ENCODE measurements at places on chromosomes 7 and 10.

- no peak for DNase-seq
- no peaks in the 10 kb centered on the region for H3K27me3 ChIP-seq
- H3K27ac ChIP-seq = no peak overlapping the region
- H3K4me3 ChIP-seq = no peak overlapping the region
- H3K36me3 ChIP-seq = peaks cover 69% of the 10 kb centered on the region
Measured at GRCh38 chr7:128022631-128023532, 8.4 kb downstream of the LRRC4 start.

DNA sequence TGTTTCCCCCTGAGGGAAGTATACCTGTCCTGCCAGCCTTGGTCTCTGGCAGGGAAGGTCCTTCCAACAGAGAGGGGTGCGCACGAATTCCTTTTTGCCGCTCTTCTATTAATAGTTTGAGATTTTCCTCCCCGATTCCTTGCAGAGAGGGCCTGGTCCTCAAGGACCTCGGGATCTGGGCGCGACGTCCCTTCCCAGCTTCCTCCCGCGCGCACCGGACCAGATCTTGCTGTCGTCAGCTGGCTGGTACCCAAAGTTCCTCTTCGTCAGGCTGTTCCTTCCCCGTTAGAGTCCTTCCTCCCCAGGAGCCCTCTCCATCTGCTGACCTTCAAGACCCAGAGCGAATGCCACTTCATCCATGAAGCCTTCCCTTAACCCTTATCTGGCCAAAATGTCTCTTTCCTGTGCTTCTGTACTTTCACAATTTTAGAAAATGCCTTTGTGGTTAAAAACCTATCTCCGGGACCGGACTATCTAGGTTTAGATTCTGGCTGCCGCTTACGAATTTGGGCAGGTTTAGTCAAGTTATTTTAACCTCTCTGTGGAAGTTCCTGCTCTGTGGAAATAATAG lies 851 bp upstream of the GOT1 start:
- H3K27me3 ChIP-seq = no peaks in the 10 kb centered on the region
- H3K4me3 ChIP-seq = peak overlapping the region; percentile 95
- peaks cover 5% of the 10 kb centered on the region for H3K4me1 ChIP-seq
- peak; percentile 69 for DNase-seq

DNA sequence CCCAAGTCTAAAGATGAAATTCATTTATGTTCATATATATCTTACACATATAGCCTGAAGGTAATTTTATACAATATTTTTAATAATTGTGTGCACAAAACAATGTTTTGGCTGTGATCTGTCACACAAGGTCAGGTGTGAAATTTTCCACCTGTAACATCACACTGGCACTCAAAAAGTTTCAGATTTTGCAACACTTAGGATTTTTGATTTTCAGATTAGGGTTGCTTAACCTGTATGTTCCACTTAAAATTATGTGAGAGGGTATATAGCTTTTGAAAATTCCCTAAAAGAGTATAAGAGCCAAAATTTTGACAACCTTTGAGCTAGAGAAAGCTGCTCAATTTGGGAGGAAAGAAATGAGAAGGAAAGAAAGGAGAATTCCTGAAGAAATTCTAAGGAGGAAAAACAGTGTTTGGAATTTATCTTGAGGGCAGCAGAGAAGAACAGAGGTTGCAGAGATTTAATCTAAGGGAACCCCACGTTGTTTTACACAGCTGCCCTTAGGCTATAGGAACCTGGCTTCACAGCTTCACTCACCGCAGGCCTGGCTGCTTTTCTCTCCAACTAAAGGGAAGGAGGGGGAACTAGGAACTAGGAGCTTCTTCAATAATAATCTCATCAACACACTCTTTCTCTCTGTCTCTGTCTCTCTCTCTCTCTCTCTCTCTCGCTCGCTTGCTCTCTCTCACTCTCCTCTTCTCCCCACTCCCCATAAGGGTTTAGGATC lies 8.5 kb downstream of the VOPP1 start:
- H3K4me3 ChIP-seq = no peak overlapping the region
- DNase-seq = no peak
- no peak overlapping the region for H3K27ac ChIP-seq

GRCh38 chr7:119514326-119514725 lies 758.6 kb upstream of the KCND2 start:
- DNase-seq = no peak
- no peak overlapping the region for H3K4me3 ChIP-seq
- H3K36me3 ChIP-seq = no peaks in the 10 kb centered on the region

DNA sequence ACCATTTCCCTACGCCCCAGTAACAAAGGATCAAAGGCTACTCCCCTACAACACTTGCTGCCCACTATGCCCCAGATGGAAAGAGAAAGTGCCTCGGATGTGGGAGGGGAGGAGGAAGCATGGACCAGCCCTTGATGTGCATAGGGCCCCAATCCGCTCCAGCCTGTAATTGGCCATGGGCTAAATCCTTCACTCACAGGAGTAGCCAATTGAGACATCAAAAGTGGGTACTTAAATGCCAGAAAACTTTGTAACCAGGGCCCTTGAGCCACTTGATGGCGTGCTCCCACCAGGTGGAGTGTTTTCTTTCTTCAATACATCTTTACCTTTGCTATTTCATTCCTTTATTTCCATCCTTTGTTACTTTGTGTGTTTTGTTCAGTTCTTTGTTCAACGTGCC lies 500.5 kb upstream of the LRRN3 start:
- no peaks in the 10 kb centered on the region for H3K36me3 ChIP-seq
- no peak for DNase-seq
- no peaks in the 10 kb centered on the region for H3K27me3 ChIP-seq
- H3K4me1 ChIP-seq = no peaks in the 10 kb centered on the region
- H3K4me3 ChIP-seq = no peak overlapping the region
- no peak overlapping the region for H3K27ac ChIP-seq

Data from K562 (cell line).